Esophagus squamous epithelium (tissue), 5 donors: ENCODE measurements at places on chromosomes 11 and 22.

DNA sequence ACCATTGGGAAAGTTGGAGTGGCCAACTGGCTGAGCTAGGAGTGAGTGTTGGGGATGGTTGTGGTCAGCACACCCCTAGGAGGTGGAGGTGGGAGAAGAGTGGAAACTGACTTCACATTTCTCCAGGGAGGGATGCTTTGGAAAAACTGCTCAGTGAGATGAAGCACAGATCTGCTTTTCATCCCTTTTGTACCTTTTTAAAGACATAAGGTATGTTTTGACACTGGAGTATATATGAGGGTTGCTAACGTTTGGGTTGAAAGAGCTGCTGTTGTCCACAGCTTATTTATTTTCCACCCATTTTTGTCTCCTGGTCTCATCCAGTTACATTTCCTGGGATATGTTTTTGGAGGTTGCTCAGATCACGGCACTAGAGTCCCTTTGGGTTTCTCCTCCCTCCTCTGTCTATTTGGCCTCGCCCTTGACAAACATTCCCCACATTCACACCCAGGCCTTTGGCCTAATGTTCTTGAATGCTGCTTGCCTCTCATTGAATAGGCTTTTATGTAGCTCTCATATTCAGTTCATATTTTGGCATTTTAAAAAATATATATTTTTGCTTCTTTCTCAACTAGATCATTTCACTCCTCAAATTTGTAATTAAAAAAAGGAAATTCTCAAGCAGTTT lies 8.3 kb downstream of the SREBF2 start:
- DNase-seq = no peak

DNA sequence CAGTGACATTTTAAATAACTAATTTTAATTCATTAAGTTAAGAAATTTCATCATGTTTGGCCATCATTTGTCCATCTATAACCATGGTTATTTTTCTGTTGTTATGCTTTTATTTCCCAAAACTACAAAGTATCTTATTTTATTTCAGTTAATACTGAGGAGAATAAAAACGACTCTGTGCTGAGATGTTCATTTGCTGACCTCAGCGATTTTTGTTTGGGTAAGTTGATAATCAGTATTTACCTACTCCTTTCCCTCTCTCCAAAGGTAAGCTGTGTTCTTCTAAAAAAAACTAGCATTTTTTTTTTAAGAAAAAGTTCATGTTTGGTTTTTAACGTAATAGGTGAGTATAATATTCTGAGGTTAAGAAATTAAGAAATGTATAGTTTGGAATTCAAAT lies 111.7 kb downstream of the ANO3 start:
- no peak for DNase-seq

GRCh38 chr11:85582111-85582510 lies 45.0 kb downstream of the DLG2 start:
- DNase-seq = no peak

GRCh38 chr11:75087319-75088305 lies 9.1 kb downstream of the OR2AT4 start:
- DNase-seq = no peak

GRCh38 chr22:30609260-30610185 lies 2.5 kb downstream of the TCN2 start:
- no peak for DNase-seq
